ENCODE measurements at places on chromosomes 5 and 9.

DNA sequence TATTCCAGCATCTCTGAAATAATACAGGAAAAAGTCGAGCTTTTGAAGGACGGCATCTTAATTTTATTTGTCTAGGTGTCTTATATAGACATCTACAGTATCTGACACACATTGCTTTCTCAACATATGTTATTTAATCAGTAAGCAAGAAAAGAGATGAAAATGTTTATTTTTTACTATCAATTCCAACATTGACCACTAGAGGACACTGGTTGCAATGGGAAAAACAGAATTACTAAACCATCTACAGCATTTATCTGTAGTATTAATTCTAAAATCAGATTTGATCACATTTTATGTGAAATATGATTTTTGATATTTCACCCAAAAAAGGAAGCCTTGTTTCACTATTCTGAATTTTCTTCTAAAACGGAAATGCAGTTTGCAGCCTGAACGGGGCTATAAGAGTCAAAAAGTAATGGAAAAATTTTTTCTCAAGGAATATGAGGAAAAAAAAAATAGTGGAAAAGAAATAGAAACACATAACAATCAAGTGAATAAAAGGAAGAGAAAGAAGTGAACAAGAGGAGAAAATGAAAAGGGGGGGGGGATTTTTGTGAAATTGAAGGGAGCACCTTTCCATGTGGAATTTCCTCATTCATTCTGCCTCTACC, 98.6 kb downstream of the OSTF1 start:
- no peak for DNase-seq

- no peak for DNase-seq
Measured at GRCh38 chr9:87441251-87441650, 56.4 kb upstream of the DAPK1 start.

DNA sequence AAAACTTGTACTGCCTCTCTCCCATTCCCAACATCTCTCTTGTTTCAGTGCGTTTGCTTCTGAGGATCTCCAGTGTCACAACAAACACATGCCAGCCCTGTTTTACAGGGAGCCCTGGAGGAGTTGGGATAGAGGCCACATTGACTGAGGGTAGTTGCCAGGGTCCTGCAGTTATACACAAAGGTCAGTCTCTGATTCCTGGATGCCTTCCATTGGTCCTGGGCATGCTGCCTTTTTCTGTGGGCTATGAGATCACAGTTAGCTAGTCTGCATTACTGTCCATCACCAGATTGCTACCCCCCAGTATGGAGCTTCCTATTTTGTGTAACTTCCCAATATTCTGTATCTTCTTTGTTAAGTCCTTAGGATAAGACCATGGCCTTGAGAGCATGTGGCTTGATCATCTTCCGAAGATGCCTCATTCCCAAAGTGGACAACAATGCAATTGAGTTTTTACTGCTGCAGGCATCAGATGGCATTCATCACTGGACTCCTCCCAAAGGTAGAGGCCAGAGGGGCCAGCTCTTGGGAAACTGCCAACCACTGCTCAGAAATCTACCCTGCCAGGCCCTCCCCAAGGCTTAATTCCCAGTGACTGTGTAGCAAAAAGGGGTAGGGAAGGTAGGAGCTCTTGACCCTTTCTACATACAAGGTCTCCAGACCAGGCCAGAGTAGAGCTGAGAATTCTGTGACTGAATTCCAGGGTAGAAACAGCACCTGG, 9.5 kb downstream of the NUDT2 start:
- DNase-seq = no peak

- DNase-seq = no peak
Measured at GRCh38 chr5:139690064-139690802, 42.1 kb downstream of the CXXC5 start.

- peak; percentile 28 for DNase-seq
Measured at GRCh38 chr5:126780165-126780827, 3.4 kb downstream of the LMNB1 start.

- DNase-seq = no peak
Measured at GRCh38 chr5:110354311-110354710, 372.2 kb downstream of the TMEM232 start.
